KG1 (cell line): ENCODE measurements at places on chromosomes 11 and 22.
A peak's percentile ranks its signal among the peaks of the same experiment; 100 is the strongest.

GRCh38 chr11:131756479-131757110 lies 386.2 kb downstream of the NTM start:
- no peak for DNase-seq

- DNase-seq = no peak
Observed at GRCh38 chr11:63532799-63533475, 3.7 kb upstream of the PLAAT4 start.

DNA sequence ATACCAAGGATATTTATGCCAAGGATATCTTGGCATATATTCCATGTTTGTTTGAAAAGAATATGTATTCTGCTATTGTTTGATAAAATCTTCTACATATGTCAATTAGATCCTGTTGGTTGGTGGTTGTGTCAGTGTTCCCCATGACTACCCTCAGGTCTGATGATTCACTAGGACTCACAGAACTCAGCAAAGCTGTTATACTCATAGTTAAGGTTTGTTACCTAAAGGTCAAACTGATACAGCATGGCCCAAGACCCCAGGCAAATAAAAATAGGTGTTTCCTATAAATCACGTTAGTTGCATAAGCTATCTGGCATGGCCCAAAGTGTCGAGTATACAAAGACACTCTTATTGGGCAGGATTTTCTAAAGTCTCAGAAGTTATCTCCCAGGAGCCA lies 30.2 kb upstream of the B3GNT6 start:
- DNase-seq = no peak

- DNase-seq = no peak
Observed at GRCh38 chr11:117587416-117587815, 209.6 kb downstream of the DSCAML1 start.

DNA sequence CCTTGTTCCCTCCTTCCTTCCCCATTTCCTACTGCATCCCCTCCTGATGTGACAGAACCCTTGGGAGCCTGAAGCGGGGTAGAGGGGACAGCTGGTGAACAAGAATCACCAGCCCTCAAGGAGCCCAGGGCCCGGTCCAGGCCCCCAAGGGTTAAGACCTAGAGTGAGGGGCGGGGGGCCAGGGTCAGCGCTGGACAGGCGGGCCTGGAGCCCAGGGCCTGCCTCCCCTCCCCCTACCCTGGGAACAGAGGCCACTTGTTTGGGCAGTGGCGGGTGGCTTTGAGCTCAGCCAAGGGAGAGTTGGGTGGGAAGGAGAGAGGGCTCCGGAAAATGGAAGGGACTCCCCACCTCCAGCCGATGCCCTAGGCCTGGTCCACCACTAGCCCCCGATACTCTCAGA lies 2.1 kb downstream of the ARAP1 start:
- DNase-seq = no peak

DNA sequence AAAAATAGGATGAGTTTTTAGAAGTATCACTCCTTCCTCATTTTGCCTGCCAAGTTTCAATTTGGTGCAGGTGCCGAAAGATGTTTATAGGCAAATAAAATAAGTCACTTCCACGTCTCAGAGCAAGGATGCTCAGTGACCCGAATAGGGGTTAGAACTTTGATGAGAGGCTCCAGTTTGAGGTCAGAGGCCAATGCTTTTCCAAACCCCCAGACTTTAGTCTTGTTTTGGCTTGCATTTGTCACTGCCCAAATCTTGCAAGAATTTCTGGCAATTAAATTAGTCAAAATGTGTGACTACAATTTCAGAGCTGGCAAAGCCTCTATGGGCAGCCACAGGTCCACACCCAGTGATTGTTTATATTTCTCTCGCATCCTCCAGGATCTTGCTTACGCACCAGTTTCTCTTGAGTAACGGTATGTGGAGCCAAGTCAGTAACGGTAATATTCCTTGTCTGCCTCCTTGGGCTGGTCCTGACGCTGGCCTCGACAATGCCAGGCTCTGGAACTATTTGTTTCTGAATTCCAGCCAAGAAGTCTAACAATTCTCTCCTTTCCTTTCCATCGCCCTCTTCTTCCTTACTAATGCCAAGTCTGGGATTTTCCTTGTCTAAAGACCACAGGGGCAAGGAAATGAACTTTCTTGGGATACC lies 9.9 kb upstream of the NUP160 start:
- no peak for DNase-seq

- no peak for DNase-seq
Observed at GRCh38 chr11:87275176-87275575, 237.4 kb downstream of the TMEM135 start.

DNA sequence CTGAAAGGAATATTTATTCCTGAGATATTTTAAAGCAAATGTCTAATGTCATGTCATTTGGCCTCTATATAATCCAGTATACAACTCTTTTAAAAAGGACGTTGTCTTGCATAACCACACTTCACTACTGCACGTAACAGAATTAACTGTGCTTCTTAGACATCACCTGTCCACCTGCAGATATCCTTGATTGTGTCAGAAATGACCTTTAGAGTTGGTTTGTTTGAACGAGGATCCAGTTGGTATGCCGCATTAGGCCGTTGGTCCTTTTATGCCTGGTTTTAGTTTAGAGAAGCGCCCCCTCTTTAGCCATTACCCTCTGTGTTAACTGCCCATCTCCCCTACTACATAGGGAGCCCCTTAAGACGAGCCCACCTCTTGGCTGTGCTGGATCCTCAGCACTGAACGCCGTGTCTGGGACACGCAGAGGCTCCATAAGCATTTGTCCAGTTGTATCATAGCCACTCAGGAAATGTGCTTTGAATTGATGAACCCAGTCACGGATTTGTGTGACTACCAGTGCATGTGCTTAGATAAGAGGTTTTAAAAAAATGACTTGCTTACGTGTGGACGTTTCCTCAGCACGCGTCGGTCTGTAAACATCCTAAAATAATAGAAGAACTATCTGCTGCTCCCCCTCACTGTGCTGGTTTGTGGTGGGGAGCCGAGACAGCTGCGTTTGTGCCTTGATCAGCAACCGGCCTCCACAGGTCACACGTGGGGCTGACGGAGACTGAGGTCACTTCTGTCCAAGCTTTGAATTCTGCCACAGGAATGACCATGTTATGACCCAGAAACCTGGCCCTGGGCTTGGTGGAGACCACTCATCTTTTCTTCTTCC lies 4.0 kb downstream of the MICAL2 start:
- no peak for DNase-seq

GRCh38 chr11:71364176-71364671 lies 84.0 kb downstream of the DHCR7 start:
- DNase-seq = no peak

- no peak for DNase-seq
Observed at GRCh38 chr11:16776711-16777612, 38.5 kb downstream of the C11orf58 start.

- DNase-seq = no peak
Observed at GRCh38 chr22:35678836-35679235, 30.6 kb downstream of the APOL6 start.

GRCh38 chr11:11171285-11171684 lies 181.8 kb downstream of the CSNK2A3 start:
- no peak for DNase-seq

GRCh38 chr22:45664136-45664646 lies 7.4 kb upstream of the ATXN10 start:
- no peak for DNase-seq

DNA sequence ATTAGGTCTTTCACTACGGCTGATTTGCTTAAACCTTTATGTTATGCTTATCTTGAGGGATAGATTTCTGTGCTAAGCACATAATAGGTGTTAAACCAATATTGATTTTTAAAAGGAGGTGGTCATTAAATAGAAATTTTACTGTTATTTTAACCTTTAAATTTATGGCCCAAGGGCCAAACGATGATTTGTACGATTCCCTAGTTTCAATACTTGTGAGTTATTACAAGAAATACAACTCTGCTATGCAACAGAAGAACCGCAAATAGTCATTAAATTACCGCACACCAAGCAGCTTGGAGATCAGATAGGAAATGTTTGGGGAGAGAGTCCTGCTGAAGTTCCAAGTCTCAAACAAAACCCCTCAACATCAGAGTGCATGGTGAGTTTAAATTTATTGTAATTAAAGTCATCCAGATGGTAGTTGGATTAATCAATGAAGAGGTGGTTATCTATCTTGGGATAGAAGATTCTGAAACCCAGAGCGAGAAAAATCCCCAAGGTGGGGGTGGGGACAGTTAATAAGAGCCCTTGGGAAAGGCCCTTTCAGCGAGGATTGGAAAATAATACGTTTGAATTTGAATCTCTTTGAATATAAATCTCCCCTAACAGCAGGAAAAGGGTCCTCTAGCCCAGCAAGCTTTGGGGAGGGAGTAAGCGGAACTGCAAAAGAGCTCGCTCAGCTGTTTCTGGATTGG lies 805 bp upstream of the QSER1 start:
- DNase-seq = peak; percentile 62

- no peak for DNase-seq
Observed at GRCh38 chr11:110513259-110513801, 83.6 kb downstream of the FDX1 start.

- DNase-seq = no peak
Observed at GRCh38 chr11:128022007-128022368, 565.4 kb downstream of the ETS1 start.

DNA sequence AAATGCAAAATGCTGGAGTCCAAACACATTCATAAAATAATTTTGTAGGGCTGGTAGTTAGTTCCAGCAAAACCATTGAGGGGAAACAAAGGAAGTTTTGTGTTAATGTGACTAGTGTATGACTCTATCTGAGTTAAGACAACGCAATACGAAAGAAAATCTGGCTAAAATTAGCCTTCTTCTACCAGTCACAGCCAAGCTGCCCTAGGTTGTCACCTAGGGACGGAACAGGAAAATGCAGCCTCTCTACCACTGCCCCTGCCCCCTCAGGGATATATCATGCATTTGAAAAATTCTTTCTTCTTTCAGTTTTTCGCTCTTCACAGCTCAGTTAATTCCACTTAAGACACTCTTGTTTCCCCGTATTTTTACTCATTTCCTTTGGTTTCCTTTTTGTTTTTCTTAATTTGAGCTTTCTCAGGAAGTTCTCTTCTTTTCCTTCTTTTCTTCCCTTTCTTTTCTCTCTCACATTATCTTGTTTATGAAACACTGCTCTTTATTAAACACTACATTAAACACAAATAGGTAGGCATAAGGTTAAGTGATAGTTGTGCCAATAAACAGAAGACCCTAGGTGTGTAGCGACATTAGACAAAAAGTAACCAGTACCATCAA lies 30.6 kb downstream of the KIRREL3 start:
- peak; percentile 3 for DNase-seq

- DNase-seq = no peak
Observed at GRCh38 chr22:32686354-32686753, 115.2 kb upstream of the TIMP3 start.

DNA sequence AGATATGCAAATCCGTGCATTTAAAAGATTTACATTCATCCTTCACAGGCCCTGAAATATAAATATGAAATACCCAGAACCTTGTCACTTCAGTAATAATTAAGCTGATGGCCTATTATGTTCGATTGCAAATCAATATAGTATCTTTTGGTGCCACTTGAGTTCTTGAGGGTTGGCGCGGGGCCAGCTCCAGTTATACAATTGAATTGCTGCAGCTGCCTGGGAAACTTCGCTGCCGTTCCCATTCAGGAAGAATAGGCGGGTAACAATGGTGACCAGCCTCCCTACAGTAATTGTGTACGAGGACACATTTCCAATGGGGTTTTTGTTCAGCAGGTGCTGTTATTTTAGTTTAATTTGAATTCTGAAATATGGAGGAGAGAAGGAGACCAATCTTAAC lies 451.2 kb downstream of the INSC start:
- DNase-seq = no peak

- DNase-seq = no peak
Observed at GRCh38 chr11:2913776-2914175, 15.4 kb downstream of the PHLDA2 start.

DNA sequence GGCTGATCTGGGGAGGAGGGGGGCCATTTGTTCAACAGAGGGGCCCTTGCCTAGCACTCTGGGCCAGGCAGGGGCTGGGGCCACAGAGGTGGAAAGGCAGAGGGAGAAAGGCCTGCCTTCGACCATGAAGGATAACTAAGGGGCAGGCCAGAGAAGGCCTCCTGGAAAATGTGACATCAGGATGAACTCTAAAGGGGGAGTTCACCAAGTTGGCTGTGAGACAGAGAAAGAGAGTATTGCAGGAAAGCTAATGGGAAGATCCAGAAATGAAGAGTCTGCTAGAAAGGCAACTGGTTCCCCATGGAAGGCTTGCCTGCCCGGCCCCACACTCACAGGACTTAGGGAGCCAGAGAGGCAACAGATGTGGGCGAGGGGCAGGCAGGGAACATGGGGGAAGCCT lies 16.3 kb downstream of the CSNK1E start:
- DNase-seq = no peak

- peak; percentile 82 for DNase-seq
Observed at GRCh38 chr11:125514336-125515101, 18.5 kb upstream of the FEZ1 start.

- DNase-seq = no peak
Observed at GRCh38 chr11:115590254-115590653, 86.0 kb upstream of the CADM1 start.

DNA sequence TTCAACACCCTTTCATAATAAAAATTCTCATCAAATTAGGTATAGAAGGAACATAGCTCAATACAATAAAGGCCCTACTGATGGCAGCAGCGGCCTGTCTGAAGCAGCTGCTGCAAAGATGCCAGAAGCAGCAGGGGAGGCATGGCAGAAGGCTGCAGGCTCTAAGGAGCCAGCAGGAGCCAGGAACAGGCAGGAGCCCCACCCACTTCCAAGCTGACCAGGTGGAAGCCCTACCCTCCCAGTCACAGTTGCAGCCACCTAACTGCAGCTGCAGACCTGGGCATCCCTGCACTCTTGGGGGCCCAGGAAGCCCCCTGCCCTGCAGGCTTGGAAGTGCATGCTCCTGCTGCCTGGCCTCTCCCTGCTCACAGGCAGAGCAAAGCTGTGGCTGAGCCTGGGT lies 18.2 kb upstream of the OR6A2 start:
- no peak for DNase-seq

- no peak for DNase-seq
Observed at GRCh38 chr11:115739146-115739545, 234.9 kb upstream of the CADM1 start.

- DNase-seq = no peak
Observed at GRCh38 chr22:25701056-25701780, 40.8 kb upstream of the MYO18B start.

DNA sequence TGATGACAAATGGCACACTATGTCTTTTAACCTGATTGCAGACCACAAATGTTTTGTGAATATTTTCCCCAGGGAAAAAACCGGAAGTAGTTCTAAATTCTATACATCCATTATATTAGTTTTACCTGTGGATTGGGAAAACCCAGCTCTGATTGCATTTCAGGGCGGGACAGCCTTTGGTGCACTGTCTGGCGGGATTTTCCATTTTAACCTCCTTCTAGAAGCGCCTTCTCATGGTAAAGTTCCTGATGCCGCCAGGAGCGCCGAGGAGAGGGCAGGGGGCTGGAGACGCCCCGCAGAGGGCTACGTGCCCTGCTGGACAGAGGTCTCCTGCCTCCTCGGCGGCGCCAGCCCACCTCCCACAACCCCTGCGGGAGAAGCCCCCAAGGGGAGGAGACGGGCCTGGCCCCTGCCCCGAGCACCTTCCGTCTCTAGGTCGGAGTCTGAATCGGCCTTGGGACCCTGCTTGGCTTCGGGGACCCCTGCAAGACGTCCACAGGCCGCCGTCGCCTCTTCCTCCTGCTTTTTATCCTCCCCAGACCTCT lies 1.2 kb upstream of the P2RX6 start:
- DNase-seq = no peak

GRCh38 chr11:95345651-95346050 lies 114.6 kb upstream of the SESN3 start:
- no peak for DNase-seq
